ENCODE measurements at places on chromosomes 12 and 14.

DNA sequence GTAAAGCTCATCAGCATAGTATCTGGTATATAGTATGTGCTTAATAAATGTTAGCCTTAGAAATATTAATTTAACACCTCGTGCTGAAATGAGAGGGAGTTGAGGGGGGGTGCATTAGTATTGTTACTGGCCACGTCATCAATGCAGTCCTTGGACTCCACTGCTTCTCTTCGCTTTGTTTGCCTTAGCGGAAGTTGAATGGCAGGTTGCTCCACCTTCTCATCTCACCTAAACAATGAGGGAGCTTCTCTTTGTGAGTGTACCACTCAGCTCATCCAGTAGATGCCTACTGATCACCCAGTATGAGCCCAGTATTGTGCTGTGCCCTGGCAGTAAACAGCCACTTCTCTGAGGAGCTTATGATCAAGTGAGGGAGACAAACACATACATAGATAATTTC lies 4.5 kb downstream of the TMEM117 start:
- no peak for DNase-seq

DNA sequence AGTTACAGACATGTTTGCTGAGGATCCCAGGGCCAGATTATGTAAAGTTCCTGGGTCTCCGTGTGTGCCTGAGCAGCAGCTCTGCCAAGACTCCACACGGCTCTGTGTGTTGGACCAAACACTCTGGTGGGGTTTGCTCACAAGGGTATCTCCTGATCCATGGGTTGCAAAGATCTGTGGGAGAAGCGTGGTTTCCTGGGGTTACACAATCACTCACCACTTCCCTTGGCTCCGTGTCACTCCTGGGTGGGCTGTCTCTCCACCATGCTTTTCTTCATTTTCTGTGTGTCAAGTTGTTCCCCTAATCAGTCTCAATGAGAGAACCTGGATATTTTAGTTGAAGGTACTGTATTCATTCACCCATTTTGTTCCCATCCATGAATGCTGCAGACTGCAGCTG lies 1088.8 kb downstream of the FSCB start:
- no peak for DNase-seq

DNA sequence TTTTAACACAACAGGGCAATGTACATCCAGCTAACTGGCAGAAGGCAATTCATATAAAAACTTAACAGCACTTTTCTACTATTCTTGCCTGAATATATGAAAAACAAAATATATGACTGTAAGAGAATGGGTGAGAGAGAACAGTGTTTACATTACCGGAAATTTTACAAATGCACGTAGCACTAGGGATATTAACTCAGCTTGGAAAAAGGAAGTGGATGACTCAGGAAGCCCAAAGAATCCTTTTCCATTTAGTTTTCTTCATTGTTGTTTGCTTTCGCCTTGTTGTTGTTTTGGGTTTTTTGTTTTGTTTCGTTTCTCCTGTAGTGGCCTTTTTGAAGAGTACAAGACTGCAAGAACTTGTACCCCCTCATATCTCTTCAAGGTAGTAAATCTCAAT lies 295.5 kb downstream of the EGLN3 start:
- DNase-seq, result no peak

GRCh38 chr12:124636138-124636978 lies 68.9 kb upstream of the NCOR2 start:
- no peak for DNase-seq

- DNase-seq, result no peak
Measured at GRCh38 chr12:25494926-25495325, 58.2 kb downstream of the LMNTD1 start.

- no peak for DNase-seq
Measured at GRCh38 chr14:98956181-98956580, 315.8 kb downstream of the BCL11B start.

- no peak for DNase-seq
Measured at GRCh38 chr12:108907839-108908351, 28.0 kb downstream of the DAO start.

DNA sequence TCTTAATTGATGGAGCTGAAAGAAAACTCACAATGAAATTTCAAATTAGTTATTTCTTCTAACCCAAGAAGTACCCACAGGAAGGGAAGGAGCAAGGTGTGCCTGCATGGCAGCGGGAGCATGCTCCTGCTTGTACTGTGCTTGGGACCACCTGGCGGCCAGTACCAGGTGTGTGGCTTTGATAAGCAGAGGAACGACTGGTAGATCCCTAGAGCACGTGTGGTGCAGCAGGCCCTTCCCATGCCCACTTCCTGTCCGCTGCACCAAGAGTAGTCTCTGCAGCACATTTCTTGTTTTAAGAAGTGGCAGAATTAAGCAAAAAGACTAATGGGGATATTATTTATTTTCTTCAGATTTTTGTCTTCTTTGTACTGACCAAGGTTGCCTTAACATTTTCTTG lies 122.3 kb upstream of the ATF1 start:
- DNase-seq, result no peak

GRCh38 chr12:69150083-69150795 lies 89.1 kb upstream of the CPSF6 start:
- no peak for DNase-seq

GRCh38 chr14:66072190-66073084 lies 413.7 kb upstream of the CCDC196 start:
- no peak for DNase-seq

DNA sequence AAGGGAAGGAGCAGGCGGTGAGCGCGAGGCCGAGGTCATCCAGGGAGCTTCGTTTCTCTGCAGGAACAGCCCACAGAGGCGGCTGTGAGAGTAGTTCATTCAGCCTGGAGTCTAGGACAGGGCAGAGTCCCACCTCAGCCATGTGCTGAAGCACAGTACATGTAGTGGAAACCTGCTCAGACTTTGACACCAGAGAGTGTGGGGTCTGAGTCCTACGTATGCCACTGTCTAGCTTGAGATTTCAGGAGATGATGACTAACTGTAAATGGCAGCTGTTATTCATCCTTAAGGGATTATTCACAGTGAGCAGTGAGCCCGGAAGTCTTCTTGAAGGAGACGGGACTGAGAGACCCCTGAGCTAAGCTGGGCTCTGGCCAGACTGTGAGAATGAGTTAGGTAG lies 938 bp upstream of the SLC6A13 start:
- DNase-seq, result no peak

GRCh38 chr12:46948936-46949545 lies 123.2 kb upstream of the SLC38A4 start:
- DNase-seq, result no peak

GRCh38 chr14:32258336-32258993 lies 55.4 kb upstream of the RNU6-8 start:
- DNase-seq, result no peak

GRCh38 chr14:69246331-69246730 lies 13.6 kb upstream of the GALNT16 start:
- DNase-seq, result no peak

- DNase-seq, result no peak
Measured at GRCh38 chr12:89575374-89575773, 49.5 kb upstream of the POC1B start.

DNA sequence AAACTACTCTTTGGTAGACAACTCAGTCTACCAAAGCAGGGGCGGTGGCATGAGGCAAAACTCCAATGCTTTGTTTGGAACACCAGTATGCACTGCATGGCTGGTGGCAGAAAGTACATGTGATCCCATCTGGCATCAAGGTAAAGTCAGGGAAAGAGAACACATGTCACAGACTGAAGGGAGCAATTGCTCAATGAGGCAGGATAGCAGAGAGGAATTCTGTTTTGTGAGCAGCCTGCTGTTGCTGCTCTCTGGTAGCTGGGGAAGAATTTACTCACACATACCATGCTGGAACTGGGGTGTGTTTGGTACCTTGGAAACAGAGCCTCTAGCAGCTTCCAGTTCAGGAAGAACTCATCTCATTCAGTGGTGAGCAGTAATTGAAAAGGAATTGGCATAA lies 84.8 kb downstream of the HELB start:
- no peak for DNase-seq

DNA sequence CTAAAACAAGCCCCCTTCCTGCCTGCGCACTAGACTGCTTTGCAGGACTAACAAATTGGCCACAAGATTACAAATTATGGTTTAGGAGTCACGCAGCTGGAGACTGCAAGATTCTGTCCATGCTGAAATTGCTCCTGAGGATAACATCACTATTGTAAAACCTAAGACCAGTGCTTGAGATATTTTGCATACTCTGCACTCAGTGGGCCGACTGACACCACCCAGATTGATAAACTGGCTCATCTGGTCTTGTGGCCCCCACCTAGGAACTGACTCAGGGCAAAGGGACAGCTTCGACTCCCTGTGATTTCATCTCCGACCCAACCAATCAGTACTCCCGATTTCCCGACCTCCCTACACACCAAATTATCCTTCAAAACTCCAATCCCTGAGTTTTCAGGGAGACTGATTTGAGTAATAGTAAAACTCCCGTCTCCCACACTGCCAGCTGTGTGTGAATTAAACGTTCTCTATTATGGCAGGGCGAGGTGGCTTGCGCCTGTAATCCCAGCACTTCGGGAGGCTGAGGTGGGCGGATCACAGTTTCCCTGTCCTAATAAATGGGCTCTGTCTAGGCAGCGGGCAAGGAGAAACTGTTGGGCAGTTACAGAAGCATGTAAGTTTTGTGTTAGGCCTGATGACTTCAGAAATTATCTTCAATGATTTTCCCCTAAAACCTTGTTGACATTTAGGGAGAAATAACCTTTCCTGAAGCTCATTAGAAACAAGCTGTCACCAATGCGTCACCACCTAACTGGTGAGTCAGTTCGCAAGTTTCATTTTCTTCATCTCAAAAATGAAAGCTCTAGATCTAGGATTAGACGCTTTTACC lies 5.3 kb upstream of the UBC start:
- no peak for DNase-seq

DNA sequence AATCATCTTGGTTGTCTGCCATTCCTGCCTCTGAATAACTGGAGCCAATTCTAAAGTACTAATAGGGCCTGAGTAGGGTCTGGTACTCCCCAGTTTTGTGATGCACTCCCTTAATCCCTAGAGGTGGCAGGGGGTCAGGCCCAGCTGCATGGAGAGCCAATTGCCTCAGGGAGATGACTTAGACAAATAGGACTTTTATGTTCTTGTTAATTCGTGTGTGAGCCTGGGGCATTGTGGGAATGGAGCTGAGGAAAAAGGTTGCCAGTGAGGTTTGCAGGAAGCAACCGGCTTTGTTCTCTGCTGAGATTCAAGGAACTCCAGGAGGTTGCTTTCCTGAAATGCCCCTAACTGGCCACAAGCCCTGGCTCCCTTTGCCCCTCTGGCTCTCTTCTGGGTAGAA lies 6.8 kb upstream of the DCD start:
- DNase-seq, result no peak

DNA sequence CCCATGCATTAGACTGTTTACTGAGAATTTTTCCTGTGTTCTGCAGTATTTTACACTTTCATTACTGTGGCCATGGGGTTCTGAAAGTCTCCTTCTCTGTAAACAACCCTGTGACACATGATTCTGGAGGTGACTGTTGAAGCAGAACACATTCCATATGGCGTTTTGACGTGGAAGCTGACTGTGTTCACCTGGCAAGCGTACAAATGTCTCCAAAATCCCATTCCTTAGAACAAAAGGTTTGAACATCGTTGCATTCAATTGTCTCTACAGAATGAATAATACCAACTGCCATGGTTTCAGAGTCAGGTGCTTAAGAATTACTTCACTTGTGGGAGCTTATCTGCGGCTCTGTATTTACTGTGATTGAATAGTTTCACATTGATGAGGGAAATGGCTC lies 485.6 kb upstream of the TMEM132C start:
- DNase-seq, result no peak

GRCh38 chr14:22920697-22921096 lies 1.7 kb upstream of the RBM23 start:
- no peak for DNase-seq

GRCh38 chr14:99234961-99235571 lies 36.9 kb downstream of the BCL11B start:
- no peak for DNase-seq

- DNase-seq, result no peak
Measured at GRCh38 chr14:68589447-68590200, 203.2 kb downstream of the ZFP36L1 start.

DNA sequence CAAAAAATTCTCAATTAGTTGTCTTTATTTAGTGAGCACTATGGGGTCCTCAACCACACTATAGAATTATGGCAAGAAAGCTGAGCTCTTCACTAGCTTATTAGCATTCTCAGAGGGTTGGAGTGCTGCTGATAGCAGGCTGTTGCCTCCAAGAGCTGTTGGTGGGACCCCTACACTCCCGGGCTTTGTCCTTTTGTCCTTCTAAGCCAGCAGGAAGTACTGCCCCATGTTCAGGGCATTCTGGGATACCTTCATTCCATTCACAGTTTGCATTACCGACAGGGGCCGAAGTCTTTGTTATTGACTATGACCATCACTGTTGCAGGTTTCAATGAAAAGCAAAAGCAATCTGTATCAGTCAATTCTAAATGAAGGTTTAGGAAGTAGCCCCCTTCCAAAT lies 89.5 kb upstream of the OTX2 start:
- DNase-seq, result no peak

- DNase-seq, result no peak
Measured at GRCh38 chr14:103732868-103733620, 17.4 kb downstream of the ZFYVE21 start.

- no peak for DNase-seq
Measured at GRCh38 chr14:96486705-96487104, 15.5 kb upstream of the PAPOLA start.

- no peak for DNase-seq
Measured at GRCh38 chr12:68873316-68873715, 59.7 kb downstream of the CPM start.

DNA sequence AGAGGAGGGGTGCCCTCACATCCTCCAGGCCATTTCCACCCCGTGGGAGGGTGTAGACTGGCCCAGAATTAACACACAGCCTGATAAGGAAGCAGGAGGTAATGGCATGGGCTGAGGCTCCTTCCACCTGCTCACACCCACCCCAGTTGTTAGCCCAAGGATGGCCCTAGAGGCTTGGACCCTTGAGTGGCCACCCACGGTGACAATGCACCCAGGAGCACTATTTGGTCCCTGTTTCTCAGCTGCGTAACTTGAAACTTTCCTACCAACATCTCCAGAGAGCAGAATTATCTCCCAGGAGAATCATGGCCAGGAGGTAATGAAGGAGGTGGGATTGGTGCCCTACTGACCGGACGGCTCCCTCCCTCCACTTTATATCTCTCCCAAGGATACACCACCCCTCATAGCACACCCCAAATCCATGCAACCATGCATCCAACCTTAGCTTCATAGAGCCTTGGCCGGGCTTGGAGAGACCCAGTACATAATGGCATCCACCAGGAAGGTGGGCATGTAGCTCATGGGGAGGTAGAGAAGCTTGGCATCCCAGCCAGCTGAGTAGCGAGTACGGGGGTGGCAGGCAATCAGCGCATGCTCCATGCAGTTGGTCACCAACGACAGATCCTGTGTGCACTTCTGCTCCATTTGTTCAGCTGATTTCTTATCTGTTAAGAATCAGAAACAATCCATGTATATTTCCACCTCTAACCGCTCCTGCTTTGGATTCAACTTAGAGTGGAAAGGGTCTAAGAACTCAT lies 5.6 kb downstream of the RDH16 start:
- DNase-seq, result no peak

- peak; percentile 20 for DNase-seq
Measured at GRCh38 chr14:56482310-56482911, 97.2 kb upstream of the TMEM260 start.

GRCh38 chr12:24756479-24757024 lies 192.3 kb downstream of the BCAT1 start:
- no peak for DNase-seq

Data from NCI-H1436 (cell line).